ENCODE measurements at places on chromosomes 3 and 15.

DNA sequence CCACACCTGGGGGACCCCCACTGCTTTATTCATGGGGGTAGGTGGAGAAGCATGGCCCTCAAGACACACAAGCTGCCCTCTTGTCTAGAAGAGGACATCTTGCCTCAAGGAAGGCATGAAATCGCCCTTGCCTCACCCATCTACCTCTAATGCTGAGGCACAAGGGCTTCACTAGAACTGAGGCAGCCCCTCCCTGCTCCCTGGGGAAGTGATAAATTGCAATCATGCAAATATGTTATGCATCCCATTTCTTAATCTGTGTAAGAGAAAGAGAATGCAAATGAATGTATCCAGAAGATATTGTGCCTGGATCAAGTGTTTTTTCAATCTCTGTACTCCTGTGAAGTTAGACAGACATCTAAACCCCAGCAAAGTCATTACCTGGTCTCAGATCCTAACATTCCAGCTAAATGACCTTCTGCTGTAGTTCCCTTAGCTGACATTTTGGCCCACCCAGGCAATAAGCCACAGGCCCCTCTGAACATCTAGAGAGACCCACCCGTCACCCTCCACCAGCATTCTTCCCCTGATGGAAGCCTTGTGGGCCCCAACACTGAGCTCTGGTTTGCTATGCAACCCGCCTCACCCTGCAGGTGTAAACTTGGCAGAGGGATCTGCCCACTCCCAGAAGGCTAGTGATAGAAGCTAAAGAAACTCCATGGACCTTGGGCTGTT is 53.8 kb downstream of the FAM174B start:
- no peak for DNase-seq

GRCh38 chr3:165206454-165207266 is 10.5 kb upstream of the SLITRK3 start:
- DNase-seq = peak; percentile 43

- DNase-seq = no peak
Observed at GRCh38 chr3:7506606-7507180, 645.8 kb downstream of the GRM7 start.

DNA sequence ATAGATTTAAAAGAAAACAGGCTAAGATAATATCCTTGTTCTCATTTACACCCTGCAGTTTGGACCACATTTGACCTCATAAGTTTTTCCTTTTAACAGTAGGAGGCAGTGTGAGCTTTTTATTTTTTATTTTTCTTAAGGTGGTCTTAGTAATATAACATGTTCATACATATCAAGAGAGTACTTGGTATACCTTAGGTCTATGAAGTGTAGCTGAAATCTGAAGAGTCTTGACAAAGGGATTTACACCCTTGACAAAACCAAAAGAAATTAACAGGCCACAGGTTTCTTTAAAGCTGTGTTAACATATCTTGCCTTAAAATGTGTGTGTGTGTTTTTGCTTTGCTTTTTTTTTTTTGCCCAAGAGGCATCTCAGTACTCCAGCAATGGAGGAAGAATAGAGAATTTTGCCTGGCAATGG is 3.2 kb downstream of the RAP2B start:
- no peak for DNase-seq

DNA sequence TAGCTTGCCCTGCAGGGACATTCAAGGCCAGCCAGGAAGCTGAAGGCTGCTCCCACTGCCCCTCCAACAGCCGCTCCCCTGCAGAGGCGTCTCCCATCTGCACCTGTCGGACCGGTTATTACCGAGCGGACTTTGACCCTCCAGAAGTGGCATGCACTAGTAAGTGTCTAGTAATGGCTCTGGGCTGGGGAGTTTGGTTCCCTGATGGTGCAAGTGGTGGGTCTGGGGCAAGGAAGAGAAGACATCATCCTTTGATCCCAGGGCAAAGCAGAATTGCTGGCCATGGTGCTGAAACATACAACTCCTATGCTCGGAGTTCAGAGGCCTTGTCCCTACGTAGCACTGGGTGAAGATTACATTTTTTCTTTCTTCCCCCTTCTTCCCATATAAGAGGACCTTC is 311.4 kb downstream of the EPHB1 start:
- DNase-seq = no peak

DNA sequence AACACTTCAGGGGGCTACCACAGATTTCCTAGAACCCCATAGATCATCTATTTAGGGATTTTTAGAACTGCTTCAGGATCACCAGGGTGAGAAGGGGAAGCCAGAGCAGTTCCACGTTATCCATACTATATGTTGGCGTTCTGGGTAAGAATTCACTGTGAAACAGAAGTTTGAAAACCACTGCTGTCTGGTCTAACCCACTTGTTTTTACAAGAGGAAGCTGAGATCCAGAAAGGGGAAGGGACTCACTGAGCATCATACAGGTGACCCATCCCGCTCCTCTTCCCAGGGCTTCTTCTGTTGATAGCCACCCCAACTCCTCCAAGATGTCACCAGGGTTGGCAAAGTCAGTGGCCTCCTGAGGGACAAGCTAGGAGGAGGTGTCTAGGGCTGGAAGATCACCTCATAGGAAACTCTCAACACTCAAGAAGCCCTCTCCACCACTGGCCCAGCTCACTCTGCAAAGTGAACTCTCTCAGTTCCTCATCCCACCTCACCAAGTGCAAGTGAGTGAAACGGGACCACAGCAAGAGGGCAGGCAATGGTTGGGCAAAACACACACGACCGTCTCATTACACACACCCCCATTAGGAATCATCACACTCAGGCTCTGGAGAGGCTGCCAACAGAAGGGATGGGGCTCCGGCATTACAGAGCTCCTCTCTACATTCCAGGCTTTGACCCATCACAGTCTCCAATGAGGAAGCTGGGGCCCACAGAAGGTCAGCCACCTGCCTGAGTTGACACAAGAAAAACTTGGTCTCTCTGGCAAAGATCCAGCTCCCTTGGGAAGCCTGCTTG is 1.8 kb downstream of the DAPK2 start:
- DNase-seq = no peak

- DNase-seq = no peak
Observed at GRCh38 chr3:128174675-128175590, 21.7 kb downstream of the EEFSEC start.

- DNase-seq = no peak
Observed at GRCh38 chr3:108673988-108674661, 83.1 kb downstream of the RETNLB start.

GRCh38 chr3:195876297-195877064 is 31.9 kb downstream of the TNK2 start:
- no peak for DNase-seq

GRCh38 chr3:69105320-69105719 is 17.1 kb downstream of the LMOD3 start:
- DNase-seq = no peak

- DNase-seq = peak; percentile 38
Observed at GRCh38 chr3:13548696-13549622, at the start of gene FBLN2. Gene FBLN2 (plus strand): TSS chr3:13549125. CDS start chr3:13570356, 21,231 bp downstream.

- no peak for DNase-seq
Observed at GRCh38 chr3:43159876-43160255, 54.0 kb upstream of the POMGNT2 start.

DNA sequence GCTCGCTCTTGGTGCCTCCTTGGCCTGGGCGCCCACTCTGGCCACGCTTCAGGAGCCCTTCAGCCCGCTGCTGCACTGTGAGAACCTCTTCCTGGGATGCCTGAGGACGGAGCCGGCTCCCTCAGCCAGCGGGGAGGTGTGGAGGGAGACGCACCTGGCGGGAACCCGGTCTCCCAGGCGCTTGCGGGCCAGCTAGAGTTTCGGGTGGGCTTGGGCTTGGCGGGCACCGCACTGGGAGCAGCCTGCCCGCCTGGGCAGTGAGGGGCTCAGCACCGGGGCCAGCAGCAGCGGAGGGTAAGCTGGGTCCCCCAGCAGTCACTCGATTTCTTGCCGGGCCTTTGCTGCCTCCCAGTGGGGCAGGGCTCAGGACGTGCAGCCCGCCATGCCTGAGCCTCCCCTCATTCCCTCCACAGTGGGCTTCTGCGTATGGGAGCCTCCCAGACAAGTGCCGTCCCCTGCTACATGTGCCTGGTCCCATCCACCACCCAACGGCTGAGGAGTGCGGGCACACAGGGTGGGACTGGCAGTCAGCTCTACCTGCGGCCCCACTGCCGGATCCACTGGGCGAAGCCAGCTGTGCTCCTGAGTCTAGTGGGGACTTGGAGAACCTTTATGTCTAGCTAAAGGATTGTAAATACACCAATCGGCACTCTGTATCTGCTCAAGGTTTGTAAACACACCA is 708.7 kb downstream of the VGLL3 start:
- no peak for DNase-seq

Data from stimulated activated CD4-positive, alpha-beta T cell treated with anti-CD3 and anti-CD28 coated beads, Interleukin-2, amount 100 ng/mL, for 24 hours (primary cell).